ENCODE measurements at places on chromosomes 7 and 10.
A peak's percentile ranks its signal among the peaks of the same experiment; 100 is the strongest.

GRCh38 chr7:54985426-54986330 is 33.1 kb upstream of the EGFR start:
- DNase-seq, result no peak

GRCh38 chr10:14555807-14556206 is 218.9 kb downstream of the FAM107B start:
- DNase-seq, result no peak

GRCh38 chr10:24009115-24009514 is 199.8 kb upstream of the KIAA1217 start:
- DNase-seq, result no peak

DNA sequence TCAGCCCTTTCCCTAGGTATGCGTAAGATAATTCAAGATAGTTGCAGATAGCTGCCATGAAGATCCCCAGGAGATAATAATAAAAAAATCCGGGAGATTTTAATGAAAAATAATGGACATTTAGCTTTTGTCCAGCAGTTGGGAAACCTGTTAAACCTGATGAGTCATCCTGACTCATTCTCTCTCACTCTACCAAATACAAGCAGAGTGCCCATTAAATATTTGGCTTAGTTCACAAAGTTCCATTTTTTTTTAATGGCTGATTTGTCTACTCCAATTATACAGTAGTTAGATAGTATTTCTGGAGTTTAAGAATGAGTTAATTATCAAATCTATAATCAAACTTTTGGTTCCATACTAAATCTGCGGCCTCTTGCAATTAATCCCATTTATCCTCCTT is 2.1 kb upstream of the SHTN1 start:
- DNase-seq, result no peak

- DNase-seq, result no peak
Measured at GRCh38 chr7:139117599-139118233, 8.2 kb upstream of the ZC3HAV1 start.

DNA sequence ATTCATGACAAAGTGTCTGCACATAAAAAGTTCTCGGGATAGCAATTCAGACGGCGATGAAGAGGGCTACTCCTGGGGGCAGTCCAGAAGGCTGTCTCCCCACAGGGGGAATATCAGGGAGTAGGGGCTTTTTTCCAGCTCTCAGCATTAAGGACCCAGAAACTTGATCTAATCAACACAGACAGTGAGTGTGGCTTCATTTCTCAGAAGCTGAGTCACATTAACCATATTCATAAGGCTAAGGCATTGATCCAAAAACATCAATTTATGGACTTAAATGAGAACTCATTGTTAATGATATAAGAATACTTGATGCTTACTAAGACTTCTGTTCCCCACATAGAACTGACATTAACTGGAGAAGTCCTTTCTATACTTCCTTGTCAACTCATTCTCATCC is 87.5 kb upstream of the AOAH start:
- DNase-seq, result no peak

GRCh38 chr7:130683026-130683425 is 3.3 kb downstream of the TSGA13 start:
- DNase-seq, result no peak

GRCh38 chr10:80407812-80408241 is 524 bp upstream of the PRXL2A start:
- peak; percentile 34 for DNase-seq

- DNase-seq, result no peak
Measured at GRCh38 chr10:43958071-43958432, 309.4 kb upstream of the ZNF32 start.

- DNase-seq, result no peak
Measured at GRCh38 chr10:33657913-33658312, 323.4 kb upstream of the NRP1 start.

GRCh38 chr10:132232023-132232951 is 45.5 kb downstream of the DPYSL4 start:
- no peak for DNase-seq

- no peak for DNase-seq
Measured at GRCh38 chr10:119713744-119714483, 11.9 kb upstream of the INPP5F start.

- no peak for DNase-seq
Measured at GRCh38 chr10:128400564-128400963, 274.3 kb upstream of the MKI67 start.

GRCh38 chr10:109556399-109556798 is 366.9 kb downstream of the XPNPEP1 start:
- no peak for DNase-seq

DNA sequence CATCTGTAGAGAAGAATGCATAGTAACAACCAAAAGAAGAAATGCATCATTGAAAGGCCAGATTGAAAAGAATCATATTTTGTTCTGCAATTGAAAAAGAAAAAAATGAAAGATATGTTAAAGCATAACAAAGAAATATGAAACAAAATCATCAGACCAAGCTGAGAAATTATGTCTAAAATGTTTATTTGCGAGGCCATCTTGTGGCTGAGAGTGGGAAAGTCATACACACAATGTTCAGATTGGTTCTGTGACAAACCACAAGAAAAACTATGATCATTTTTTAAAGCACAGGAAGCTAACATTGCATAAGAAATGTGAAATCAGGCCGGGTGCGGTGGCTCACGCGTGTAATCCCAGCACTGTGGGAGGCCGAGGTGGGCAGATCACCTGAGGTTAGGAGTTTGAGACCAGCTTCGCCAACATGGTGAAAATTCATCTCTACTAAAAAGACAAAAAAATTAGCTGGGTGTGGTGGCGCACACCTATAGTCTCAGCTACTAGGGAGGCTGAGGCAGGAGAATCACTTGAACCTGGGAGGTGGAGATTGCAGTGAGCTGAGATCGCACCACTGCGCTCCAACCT is 36.6 kb downstream of the ABCB5 start:
- no peak for DNase-seq

GRCh38 chr10:5630112-5630436 is 36.3 kb downstream of the ASB13 start:
- DNase-seq, result no peak

GRCh38 chr7:7553386-7553785 is 13.3 kb upstream of the MIOS start:
- DNase-seq, result no peak

All from activated naive CD8-positive, alpha-beta T cell treated with anti-CD3 and anti-CD28 coated beads, Interleukin-2, amount 50 U/mL, for 16 hours (primary cell).